A375 (cell line): ENCODE measurements at places on chromosomes 7 and 10. TPM values are rescaled to one million over a fixed set of nuclear protein-coding genes. Genes with fewer than 3 reads are reported as not detected.

GPRIN2 gene
- not detected in 2 replicates for total RNA-seq

MASTL gene
- 19.3 and 21.4 TPM in 2 replicates for total RNA-seq

ADARB2 gene
- total RNA-seq, result 0.60 and 1.3 TPM in 2 replicates

GDF2 gene
- total RNA-seq, result not detected in 2 replicates

GRID2IP gene
- total RNA-seq, result 0.04 TPM in 1 of 2 replicates, not detected in the other

SLC39A12 gene
- not detected in 2 replicates for total RNA-seq

CFAP58 gene
- total RNA-seq, result 0.41 and 0.74 TPM in 2 replicates

CTAGE8 gene
- total RNA-seq, result not detected in 2 replicates

MBL2 gene
- 0.05 and 0.26 TPM in 2 replicates for total RNA-seq

C7orf57 gene
- 0.08 and 0.32 TPM in 2 replicates for total RNA-seq
